ENCODE measurements at places on chromosomes 12 and 14.

GRCh38 chr12:95439461-95440230, 34.3 kb upstream of the METAP2 start:
- DNase-seq = no peak

DNA sequence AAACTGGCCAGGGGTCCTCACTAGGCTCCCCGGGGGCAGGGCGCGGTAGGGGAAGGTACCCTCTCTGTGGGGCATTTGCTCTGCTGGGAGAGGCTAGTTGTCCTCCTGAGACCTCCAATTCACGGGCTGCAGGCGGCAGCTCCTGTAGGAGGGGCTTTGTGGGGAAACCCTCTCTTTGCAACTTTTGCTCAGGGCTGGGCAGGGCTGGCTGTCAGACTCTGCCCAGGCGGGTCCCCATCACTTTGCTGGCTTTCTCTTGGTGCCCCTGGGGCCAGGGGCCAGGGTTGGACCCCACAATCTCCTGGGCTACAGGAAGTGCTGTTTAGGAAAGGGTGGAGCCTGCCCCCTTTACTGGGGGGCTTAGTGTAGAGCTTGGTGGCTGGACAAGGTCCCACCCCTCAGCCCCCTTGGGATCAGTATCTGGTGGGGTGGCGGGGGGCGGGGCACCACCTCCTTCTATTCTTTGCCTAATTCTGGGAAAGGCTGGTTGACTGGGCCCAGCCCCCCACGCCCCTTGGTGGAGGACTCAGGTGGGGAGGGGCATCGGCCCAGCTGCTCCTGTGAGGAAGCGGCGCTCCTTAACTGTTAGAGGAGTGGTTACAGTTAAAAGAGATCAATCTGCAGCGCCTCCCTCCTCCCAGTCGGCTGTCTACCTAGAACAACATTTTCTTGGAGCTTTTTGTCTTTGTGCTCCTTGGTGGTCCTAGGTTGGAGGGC, 918.7 kb downstream of the AACS start:
- no peak for DNase-seq

DNA sequence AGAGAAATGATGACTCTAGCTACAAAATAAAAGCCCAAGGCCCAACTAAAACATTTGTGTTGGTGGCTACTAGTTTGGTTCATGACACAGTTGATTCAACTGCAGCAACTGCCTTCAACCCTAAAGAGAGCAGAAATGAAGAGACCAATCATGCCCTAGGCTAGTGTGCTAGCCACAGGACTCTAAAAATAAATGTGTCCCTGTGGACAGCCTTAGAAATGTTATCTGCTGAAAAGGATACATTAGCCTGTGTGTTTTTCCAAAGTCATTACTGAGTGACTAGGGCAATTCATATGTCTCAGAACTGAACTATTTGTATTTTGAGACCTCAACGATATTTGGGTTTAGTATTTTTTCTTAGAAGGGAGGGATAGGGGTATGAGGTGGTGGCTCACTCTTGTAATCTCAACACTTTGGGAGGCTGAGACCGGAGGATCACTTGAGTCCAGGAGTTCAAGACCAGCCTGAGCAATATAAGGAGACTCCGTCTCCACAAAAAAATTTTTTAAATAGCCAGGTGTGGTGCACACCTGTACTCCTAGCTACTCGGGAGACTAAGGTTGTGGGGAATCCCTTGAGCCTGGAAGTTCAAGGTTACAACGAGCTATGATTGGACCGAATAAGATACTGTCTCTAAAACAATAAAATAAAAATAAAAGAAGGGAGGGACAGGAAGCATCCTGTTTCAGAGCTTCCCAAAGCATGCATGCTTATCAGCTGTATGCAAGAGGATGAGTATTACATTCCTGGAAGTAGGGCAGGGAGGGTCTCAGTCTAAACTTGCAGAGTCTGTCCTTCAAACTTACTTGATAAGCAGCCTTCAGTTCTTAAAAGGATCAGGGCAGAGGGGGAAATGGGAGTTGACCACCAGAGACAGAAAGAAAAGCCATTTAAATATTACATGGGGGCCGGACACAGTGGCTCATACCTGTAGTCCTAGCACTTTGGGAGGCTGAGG, 29.6 kb upstream of the NAP1L1 start:
- no peak for DNase-seq

DNA sequence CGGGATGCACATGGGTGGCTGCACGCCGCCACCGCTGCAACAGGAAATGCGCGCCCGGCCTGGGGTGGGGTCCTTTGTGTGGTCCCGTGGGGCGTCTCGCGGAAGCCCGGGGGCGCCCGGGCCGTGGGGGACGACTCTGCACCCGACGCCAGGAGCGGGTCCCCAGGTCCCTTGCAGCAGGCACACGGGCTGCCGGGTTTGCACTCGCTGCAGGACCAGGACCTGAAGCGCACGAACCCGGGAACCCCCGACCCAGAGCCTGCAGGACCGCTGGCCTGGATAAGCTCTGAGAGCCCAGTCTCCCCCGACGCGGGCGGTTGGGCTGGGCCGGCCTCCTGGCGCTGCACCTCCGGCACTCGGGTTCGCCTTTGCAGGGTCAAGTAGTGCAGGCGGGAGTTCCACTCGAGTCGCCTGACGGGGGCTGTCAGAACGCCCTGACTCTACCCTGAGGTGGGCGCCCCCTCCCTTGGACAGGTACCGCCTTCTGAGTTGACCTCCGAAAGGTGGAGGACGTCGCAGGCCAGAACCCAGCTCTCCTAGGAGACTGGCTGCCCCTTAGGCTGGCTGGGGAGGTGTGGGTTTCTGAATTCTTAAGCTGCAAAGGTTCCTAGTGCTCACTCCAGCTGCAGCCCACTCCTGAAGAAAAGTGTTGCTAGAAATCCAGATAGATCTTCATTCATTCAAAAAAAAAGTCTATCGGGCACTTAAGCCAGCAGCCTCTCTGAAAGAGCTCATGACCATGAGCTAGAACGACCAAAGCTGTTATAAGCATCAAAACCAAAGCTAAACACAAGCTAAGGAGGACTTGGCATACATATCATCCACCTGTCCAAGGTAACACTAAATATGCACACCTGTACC, 68.0 kb downstream of the RNF34 start:
- no peak for DNase-seq

GRCh38 chr14:96602186-96602585, 100.0 kb downstream of the PAPOLA start:
- DNase-seq = no peak

DNA sequence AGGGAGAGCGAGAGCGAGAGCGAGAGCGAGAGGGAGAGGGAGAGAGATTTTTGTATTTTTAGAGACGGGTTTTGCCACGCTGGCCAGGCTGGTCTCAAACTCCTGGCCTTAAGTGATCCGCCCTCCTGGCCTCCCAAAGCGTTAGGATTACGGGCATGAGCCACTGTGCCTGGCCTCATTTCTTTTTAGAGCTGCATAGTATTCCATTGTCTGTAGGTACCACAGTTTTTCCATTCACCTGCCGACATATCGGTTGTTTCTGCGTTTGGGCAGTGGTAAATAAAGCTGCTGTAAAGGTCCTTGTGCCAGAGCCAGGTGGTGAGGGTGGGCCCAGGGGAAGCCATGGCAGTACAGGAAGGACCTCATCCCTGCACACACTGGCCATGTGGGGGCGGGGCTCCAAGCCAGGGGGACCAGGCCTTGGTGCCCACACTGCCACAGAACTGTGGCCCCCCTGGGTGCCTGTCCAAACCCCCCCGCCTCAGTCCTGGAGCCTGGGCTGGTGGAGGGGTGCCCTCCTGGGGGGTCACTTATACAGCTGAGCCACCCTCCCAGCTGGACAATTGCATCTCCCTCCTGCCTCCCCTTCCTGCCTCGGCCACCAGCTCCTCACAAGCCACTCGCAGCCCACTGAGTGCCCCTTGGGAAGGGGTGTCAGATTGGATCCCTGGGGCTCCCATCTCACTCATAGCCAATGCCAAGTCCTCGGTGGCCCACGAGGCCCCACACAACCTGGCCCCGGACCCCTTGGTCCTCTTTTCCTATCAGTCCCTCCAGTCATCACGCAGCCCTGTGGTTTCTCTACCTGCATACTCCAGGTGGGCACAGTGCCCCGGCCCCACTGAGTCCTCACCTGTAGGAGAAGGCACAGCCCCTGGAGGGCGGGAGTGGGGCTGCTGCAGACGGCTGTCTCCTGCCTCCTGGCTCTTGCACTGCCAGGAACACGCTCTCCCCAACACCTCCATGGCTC, 1.7 kb upstream of the PUS1 start:
- no peak for DNase-seq

- no peak for DNase-seq
Observed at GRCh38 chr14:52003324-52003723, 14.0 kb downstream of the RTRAF start.

DNA sequence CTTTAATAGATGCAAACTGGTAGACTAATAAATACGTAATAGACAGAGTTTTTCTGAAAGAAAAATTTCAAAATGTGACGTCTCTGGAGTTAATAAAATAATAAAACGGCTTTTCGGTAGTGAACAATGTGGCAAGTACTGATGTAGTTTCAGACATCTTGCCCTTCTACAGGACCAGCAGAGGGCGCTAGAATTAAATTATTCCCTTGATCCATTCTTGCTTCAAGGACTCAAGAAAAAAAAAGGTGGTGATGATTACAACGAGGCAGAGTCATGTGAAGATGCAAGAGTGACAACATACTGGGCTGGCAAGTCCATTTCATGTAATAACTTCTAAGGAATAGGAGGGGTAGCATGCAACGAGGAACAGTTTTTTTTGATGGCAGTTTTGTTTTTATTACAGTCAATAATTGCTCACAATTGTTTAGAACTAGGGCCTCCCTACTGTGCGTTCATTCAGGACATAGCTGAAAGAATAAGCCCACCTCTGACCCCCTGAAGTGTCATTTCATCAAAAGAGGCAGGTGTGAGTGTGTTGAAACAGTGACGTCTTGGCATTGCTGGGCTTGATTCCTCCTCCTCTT, 101.0 kb upstream of the GZMB start:
- DNase-seq = peak; percentile 24

DNA sequence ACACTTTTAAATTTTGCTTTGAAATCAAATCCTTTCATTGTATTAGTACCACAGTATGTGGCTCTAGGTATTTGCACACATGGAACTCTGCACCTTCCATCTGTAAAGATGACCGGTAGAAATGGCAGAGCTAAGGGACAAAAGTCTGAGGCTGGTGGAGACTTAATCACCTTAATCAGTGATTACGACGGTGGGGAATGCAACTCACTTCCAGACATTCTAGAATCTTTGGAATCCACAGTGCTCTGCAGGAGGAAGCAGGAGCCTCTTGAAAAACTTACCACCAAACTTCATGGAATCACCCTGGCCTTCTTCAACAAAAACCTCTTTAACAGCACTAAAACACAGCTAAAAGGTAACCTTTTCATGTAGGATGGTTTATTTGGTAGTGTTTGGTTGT, 3.9 kb upstream of the DACT1 start:
- no peak for DNase-seq

DNA sequence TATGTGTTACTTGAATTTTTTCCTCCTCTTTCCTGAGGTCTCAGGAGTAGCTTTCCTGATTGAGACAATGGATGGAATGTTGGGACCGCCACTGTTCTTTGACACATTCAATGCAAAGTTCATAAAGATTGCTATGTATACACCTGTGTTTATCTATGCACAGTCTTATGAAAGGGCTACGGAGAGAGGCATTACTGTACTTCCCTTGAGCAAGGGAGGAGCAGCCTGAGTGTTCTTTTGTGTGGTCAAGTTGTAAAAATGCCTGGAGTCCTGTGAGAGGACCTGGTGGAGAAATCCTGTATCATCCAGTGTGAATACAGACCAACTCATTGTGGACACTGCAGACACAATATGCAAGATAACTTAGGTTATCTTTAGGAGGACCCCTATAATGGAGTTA, 1.2 kb downstream of the SRGAP1 start:
- DNase-seq = no peak

DNA sequence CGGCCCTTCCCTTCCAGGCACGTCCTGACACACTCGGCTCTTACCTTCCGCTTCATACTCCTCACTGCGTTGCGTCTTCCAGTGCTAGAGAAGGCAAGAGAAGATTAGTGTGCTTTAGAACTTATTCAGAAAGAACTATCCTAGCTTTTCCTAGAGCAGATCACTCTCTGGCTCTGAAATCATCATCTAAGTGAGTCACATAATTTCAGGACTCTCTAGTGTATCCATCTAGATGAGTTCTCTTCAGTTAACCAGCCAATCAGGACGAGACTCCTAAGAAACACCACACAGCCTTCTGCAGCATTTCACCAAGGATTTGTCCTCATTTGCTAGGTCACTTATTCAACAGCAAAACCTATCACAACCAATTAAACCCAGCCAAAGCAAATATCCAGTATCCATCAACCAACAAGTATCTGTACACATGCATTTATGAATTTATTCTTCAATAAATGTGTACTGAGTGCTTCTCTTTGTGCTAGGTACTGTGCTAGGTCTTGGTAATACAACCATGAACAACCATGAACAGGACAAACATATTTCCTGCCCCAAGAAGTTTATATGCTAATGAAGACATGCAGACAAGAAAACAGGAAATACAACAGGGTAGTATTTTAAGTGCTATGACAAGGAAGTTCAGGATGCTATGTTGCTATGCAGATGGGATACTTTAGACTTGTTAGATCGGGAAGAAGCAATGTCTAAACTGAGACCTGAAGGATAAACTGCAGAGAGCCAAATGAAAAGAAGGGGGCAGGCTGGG, 52.1 kb downstream of the NIN start:
- DNase-seq = no peak

DNA sequence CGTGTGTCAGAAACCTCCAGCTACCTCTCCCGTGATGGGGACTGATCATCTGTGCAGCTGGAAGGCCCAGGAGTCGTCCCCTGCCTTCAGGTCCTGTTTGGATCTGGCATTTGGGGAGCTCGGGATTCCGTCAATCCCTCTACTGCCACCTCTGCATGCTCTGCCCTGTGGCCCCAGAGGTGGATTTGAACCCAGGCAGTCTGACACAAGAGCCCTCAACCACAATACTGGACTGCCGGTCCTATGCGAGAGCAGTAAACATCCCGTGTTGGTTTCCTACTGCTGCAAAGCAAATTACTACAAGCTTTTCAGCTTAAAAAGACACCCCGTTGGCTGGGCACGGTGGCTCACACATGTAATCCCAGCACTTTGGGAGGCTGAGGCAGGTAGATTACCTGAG, 121.9 kb upstream of the FKBP4 start:
- no peak for DNase-seq
